ENCODE measurements at places on chromosomes 6 and 20.

DNA sequence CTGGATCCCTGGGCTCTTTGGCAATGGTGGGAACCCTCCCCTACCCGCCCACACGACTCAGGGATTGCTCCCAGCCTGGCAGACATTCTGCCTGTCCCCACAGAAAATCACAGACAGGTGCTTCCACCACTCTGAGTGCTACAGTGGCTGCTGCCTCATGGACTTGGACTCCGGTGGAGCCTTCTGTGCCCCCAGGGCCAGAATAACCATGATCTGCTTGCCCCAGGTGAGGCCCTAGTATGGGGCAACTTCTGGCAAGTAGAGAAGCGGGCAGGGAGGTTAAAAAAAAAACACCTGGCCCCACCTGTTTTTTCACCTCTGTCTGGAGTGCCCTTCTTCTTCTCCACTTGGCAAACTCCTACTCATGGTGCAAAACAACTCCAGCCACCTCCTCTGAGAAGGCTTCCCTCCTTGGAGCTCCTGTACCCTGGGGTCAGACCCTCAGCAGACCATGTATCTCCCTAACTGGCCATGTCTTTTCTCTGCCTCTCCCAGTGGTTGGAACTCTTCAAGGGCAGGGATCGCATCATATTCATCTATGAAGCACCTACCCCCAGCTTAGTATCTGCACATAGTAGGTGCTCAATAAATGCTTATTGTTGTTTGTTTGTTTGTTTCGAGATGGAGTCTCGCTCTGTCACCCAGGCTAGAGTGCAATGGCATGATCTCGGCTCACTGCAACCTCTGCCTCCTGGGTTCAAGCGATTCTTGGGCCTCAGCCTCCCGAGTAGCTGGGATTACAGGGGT is 1.1 kb downstream of the CLPSL2 start:
- DNase-seq = no peak

DNA sequence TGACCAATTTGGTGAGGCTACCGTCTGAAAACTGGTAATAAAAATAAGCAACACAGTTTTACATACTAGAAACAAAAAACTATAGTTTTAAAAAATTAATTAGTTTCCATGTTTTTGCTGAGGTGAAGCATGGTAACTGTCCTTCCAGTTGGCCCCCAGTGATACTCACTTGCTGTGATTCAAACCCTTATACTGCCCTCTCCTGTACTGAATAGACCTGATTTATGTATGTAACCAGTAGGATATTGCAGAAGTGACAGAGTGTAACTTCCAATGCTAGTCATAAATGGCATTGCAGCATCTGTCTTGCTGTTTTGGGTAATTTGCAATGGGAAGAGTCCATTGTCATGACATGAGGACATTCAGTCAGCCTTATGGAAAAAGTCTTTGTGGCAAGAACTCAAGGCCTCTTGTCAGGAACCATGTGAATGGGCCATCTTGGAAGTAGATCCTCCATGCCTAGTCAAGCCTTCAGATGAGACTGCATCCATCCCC is 8.9 kb upstream of the CHD6 start:
- no peak for DNase-seq

DNA sequence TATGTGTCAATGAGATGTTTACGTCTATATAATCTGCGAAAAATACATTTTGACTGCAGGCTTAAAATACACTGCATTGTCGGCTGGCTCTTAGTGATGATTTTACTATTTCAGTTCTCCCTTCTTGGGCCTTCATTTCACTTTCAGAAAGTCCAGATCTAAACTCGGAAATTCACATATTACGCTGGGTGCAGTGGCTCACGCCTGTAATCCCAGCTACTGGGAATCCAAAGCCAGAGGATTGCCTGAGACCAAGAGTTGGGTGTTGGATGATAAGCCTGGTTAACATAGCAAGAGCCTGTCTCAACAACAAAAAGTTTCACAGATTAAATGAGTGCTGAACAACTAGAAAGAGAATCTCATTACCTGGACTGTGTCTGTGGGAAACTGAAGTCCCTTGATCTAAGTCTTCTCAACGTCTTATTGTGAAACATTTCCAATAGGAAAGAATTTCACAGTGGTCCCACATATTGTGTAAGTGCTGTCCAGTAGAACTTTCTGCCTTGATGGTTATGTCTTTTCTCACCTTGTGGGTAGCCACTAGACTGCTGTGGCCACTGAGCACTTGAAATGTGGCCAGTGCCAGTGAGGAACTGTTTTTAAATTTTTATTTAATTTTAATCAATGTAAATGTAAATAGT is 1.9 kb downstream of the GINM1 start:
- no peak for DNase-seq

GRCh38 chr6:43937236-43938177 is 167.5 kb downstream of the VEGFA start:
- no peak for DNase-seq

DNA sequence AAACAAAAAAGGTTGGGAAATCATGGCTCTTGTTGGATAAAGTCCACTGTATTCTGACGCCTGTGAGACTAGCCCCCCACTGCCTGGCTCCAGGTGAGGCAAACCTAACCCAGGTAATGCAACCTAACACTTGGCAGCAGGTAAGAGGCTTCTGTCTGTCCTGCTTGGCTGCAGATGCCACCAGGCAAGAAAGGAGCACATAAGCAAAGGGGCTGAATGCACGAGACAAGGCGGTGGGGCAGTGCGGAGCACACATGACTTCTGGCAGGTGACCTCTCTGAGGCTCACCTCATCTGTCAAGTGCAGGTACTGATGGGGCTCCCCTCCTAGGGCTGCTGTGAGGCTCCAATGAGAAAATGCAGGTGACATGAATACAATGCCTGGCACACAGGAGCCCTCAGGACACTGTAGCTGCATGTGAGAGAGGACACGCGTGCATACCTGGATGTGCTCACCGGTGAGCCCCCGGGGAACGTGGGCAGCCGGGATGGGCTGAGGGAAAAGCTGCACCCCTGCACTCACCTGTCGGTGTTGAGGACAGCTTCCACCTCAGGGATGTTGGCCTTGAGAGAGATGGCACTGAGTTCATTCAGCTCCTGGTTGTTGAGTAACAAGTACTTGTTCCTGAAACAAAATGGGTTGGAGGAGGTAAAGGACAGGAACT is 54.1 kb downstream of the MYH7B start:
- DNase-seq = no peak

GRCh38 chr6:45461486-45461885 is 83.8 kb upstream of the SUPT3H start:
- DNase-seq = no peak

GRCh38 chr6:159074876-159075275 is 30.1 kb upstream of the TAGAP start:
- no peak for DNase-seq

GRCh38 chr6:125020385-125020784 is 58.1 kb downstream of the RNF217 start:
- DNase-seq = no peak

DNA sequence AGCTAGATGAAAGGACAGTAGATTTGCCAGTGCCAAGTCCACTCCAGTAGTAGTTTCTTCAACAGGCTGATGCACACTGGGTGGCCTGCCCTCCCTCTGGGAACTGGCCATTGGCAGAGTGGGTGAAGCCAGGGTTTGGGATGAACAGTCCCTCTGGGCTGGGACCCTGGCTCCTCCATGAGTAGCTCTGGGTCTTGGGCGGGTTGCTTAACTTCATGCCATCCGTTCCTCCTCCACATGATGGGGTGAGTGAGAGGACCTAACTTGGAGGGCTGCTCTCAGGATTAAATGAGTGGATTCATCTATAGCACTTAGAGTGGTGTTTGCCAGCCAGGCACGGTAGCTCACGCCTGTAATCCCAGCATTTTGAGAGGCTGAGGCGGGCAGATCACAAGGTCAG is 47.2 kb downstream of the PLAGL2 start:
- no peak for DNase-seq

GRCh38 chr6:31180500-31180899 is 10.0 kb upstream of the POU5F1 start:
- DNase-seq = no peak

DNA sequence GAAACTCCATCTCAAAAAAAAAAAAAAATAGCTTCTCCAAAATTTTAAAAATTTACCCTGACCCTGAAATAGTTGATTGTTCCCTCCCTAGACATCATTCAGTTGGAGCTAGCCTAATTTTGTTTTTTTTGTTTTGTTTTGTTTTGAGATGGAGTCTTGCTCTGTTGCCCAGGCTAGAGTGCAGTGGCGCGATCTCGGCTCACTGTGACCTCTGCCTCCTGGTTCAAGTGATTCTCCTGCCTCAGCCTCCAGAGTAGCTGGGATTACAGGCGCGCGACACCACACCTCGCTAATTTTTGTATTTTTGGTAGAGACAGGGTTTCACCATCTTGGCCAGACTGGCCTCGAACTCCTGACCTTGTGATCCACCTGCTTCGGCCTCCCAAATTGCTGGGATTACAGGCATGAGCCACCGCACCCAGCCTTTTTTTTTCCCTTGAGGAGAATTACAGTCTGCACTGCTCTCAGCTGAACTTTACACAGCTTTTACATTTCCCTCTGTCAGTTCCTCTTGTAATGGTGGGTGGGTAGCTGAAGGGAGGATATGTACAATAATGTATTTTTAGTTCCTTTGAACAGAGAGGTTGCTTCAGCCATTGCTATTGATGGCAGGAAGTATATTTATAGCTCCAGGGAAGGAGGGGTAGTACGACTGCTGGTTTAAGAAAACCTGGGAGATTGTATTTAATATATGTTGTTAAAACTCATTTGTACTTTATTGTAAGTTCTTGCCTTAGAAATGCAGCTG is 27.7 kb downstream of the PTPRA start:
- no peak for DNase-seq

DNA sequence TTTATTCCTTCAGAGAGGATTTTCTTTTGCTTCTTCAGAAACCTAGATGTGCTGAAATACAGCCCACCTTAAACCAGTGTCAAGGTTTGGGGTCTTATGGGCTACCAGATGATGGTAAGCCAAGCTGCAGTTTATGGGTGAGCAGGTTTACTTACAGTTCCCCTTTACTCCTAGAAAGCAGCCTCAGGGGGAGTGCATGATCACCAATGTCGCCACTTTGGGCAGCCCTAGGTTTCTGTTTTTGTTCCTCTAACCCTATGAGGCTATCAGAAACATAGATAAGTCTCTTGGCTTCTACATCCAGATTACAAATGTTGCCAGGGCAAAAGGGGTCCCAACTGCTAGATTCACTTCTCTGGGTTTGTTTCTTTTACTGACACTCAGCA is 67.2 kb downstream of the TRIM27 start:
- no peak for DNase-seq

DNA sequence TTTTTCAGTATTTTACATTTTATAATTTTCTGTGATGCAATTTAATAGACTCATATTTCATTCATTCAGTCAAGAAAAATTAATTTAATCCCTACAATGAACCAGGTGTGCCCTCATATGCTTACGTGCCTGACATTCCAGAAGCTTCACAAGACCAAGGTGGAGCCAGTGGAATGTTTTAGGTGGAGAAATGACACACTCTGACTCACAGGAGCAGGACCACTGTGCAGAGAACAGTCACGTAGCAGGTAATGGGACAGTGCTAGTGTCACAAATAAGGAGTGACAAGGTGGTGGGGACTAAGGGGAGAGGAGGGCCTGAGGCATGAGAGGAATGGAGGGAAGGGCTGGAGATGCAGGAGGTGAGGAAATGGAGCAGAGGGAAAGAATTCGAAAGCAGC is 37.0 kb upstream of the HLA-G start:
- DNase-seq = no peak

- DNase-seq = no peak
Observed at GRCh38 chr6:84696166-84696565, 68.2 kb downstream of the TBX18 start.

- no peak for DNase-seq
Observed at GRCh38 chr6:113137426-113137825, 719.7 kb upstream of the MARCKS start.

DNA sequence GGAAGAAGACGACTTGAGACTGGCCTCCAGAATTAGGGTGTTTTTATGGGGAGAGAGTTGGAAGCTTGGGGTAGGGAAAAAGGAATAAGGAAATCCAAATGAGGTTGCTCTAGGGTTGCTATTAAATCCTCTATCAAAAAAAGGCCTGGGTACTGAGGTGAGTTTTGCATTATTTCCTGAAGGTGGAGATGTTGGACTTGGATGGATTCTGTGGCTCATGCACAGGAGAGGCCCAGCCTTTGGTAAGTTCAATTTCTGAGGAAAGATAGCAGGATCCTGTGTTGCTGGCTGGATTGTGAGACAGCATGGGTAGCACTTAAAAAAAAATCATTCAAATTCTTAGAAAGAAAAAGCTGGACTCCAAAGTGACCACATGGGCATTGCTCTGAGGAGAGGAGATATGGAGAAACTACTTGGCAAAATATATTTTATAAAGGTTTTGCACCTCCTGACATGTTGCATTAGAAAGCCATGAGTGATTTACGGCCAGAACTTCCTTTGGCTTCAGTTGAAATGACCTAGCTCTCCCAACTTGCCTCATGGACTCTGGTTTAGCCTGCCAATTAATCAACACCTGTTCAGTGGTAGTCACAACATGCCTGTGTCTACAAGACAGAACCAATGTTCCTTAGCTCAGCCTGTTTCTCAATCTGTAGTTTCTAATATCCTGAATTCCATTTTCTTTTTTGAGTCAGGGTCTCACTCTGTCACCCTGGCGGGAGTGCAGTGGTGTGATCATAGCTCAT is 152.1 kb upstream of the RALGAPA2 start:
- no peak for DNase-seq

GRCh38 chr6:106924694-106925523 is 49.6 kb downstream of the CD24 start:
- no peak for DNase-seq

- DNase-seq = no peak
Observed at GRCh38 chr20:36210436-36211021, 25.7 kb upstream of the AAR2 start.

Data from stimulated activated CD8-positive, alpha-beta memory T cell treated with anti-CD3 and anti-CD28 coated beads, Interleukin-15, amount 100 ng/mL, for 24 hours (primary cell).